NT2/D1 (cell line): ENCODE measurements at places on chromosomes 3 and 15.
A peak's percentile ranks its signal among the peaks of the same experiment; 100 is the strongest.

DNA sequence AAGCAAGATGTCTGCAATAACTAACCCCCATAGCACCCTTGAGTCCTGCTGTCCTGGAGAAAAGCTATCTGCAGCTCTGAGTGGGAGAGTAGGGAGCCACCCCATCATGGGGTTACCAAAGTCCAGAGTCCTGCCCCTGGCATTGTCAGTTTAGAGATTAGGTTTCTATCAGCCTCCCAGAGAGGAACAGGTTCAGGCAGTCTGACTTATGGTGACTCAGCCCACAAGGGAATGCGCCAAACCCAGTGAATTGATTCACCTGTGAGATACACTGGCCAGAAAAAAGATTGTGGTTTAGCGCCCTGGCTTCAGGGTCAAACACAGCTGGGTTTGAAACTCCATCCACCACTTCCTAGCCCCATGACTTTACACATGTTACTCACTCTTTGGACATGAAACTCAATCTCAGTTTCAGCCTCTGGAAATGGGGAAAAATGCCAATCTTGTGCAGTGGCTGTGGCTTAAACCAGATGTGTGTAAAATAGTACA is 263.6 kb upstream of the HES1 start:
- DNase-seq, result no peak

DNA sequence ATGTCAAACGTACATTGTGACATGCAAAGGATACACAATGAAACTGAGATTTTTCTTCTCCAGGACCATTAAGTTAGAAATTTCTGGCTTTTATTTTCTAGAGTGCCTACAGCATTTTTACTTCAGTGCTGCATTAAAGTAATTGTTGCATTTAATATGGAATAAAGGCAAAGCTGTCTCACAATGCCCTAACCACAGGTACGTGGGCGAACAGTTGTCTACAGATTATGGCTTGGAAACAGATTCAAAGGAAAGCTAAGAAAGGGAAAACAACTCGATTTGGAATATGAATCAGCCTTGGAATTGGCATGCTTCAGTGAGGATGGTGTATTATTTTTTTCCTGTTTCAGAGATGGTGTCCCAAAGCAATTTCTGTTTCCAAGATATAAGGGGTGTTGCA is 79.1 kb upstream of the TUSC7 start:
- DNase-seq, result no peak

DNA sequence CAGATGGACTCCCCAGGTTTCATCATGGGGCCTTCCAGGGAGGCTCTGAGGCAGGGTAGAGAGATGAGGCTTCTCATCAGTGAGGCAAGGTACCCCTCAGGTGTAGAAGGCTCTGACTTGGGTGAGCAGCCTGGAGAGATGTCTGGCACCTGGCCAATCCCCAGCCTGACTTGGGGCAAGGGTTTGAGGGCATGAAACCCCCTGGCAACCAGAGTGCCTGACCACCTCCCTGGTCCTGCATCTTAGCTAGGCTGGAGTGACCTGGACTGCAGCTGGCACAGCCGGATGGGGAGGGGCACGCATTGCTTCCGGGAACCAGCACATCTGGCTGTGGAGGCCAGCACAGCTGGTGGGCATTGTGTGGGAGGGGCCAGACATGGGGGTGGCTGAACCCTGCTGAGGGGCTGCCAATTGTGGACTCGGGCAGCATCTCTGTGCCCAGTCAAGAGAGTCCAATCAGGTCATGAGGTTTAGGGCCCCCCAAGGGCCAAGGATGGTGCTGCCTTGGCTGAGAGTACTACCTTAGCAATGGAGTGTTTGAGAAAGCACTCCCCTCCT is 1.9 kb downstream of the ZBTB47 start:
- no peak for DNase-seq

- DNase-seq, result no peak
Measured at GRCh38 chr3:150760431-150761200, 2.4 kb downstream of the SIAH2 start.

- no peak for DNase-seq
Measured at GRCh38 chr15:101193806-101194545, 57.9 kb downstream of the CHSY1 start.

- DNase-seq, result peak; percentile 40
Measured at GRCh38 chr3:172449466-172450149, 1.4 kb upstream of the GHSR start.

DNA sequence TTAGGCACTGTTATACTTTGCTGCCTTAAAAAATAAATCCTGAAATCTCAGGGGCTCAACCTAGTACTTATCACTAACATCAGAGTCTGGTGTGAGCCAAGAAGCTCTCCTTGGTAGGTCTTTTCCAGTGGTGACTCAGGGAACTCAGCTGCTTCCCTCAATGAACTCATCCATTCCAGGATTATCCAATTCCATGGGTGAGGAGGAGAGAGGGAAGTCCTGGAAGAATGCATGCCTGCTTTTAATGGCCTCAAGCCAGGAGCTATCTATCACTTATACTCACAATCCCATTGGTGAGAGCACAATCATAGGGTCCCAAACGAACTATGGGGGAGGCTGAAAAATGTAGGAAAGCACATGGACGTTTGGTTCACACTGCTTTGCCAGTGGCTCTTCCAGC is 113.6 kb downstream of the POLR2M start:
- no peak for DNase-seq

- no peak for DNase-seq
Measured at GRCh38 chr3:39644176-39644575, 165.2 kb upstream of the MYRIP start.

GRCh38 chr3:12143949-12144504 is 14.7 kb downstream of the TIMP4 start:
- no peak for DNase-seq
